Stomach (tissue), 19 donors: ENCODE measurements at places on chromosomes 7 and 10.
A peak's percentile ranks its signal among the peaks of the same experiment; 100 is the strongest.

DNA sequence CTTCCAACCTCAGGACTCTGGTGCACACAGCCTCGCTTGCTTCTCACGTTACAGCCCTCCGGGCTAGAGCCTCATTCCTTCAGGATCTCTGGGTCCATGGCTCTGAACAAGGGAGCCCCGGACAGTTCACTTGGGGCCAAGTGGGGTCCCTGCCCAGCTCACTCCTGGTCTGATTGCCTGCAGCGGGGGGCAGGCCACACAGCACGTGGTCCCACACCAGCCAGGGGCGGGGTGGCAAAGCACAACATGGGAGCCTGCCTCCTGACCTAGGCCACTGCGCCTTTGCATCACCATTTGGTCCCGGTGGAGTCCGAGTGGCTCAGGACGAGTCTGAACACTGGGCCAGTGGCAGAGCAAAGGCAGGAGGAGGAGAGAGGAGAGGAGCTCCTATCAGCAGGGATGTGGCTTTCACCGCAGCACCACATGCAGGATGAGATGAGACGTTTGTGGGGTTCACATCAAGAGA lies 13.4 kb upstream of the CRYGN start:
- DNase-seq, result no peak

GRCh38 chr10:106043863-106044262 lies 1120.6 kb downstream of the SORCS1 start:
- DNase-seq, result peak; percentile 71

GRCh38 chr10:63388421-63389031 lies 77.3 kb downstream of the JMJD1C start:
- no peak for DNase-seq

GRCh38 chr7:134649226-134649775 lies 2.6 kb downstream of the BPGM start:
- no peak for DNase-seq

GRCh38 chr10:103612462-103613365 lies 119.2 kb downstream of the NEURL1 start:
- no peak for DNase-seq

GRCh38 chr7:148031019-148031418 lies 559.5 kb upstream of the C7orf33 start:
- DNase-seq, result no peak

- no peak for DNase-seq
Measured at GRCh38 chr10:42926843-42927242, 144.2 kb downstream of the BMS1 start.
